ENCODE measurements at places on chromosomes 13 and 19.

DNA sequence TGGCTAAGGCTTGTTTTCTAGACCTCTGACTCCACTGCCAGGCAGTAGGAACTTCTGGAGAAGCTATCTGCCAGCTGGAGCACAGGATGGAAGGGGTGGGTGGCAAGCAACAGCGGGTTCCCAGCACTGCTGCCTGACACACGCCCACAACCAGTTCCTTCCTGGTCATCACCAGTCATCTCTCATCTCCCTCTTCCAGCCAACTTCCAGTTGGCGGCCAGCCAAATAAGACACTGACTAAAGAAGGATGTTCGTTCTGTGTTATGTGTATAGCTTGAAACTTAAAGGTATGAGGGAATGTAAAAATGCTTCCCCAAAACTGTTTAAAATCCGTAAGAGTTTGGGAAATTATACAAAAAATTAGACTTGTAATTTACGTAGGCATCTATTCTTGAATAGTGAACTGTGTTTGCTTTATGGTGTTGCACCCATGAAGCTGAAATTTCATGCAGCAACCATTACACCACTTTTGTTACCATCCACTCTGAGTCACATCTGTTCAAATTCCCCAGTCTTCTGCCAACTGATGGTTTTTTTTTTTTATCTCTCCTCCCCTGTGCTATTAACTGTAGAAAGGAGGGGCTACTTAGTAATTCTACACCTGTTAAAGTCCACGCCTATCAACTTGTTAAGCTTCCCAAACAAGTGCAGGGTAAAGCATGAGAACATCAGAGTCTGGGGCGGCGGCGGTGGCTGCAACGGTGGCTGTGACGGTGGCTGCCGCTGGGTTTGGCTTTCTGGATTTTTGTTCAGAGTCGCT is 86.2 kb upstream of the FRY start:
- DNase-seq: no peak

DNA sequence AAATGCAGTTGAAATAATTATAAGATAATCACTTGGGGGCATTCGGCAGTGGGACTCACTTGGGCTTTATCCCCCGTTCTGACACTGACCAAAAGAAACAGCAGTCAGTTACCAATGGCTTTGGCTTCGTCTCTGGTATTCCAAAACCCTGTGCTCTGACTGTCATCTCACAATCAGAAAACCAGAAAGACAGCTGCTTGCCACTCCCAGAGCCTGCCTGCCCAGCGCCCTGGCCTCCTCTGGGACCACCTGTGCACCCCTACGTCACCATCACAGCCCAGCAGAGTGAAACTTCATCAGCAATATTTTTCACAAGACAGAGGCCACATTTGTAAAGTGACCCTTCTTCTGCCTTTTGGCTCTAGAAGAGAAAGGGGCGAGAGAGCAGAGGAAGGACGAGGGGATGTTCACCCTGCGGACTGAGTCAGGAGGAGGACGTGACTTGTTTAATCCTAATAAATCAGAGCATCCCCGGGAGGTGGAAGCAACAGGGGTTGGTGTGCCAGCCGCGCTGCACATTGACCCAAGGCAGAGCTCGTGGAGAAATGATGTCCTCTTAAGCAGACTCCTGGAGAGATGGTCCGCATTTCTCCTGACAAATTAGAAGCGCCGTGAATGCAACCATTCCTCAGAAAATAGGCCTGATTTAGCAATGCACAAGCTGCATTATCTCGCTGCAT is 397.8 kb upstream of the ZNF507 start:
- DNase-seq: no peak

- no peak for DNase-seq
Observed at GRCh38 chr13:33913829-33914228, 95.9 kb downstream of the RFC3 start.

GRCh38 chr19:17246681-17247425 is 1.1 kb upstream of the NR2F6 start:
- DNase-seq: no peak

GRCh38 chr19:23802290-23802689 is 43.6 kb upstream of the ZNF681 start:
- DNase-seq: no peak

DNA sequence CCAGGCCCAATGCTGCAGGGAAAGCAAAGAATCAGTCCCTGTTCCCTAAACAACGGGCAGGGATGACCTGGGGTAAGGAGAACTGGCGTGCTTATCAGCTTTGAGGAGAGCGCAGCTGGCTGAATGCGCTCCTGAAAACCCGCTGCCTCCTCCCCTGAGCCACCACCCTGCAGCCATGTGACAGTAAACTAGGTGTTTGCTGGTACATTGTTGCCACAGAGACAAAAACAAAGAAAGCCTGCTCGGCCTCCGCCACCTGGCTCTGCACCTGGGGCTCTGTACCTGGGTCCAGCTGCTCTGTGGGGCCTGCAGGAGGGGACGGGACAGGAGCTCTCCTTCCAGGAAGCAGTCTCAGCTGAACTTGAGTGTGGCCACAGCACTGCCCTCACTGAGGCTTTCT is 21.8 kb downstream of the MCF2L start:
- DNase-seq: no peak

GRCh38 chr19:54138489-54139256 is 1.1 kb downstream of the CNOT3 start:
- no peak for DNase-seq

- DNase-seq: no peak
Observed at GRCh38 chr13:81872581-81872980, 1531.7 kb upstream of the SPRY2 start.

- DNase-seq: no peak
Observed at GRCh38 chr19:3056417-3057088, 5.7 kb downstream of the TLE5 start.

- DNase-seq: no peak
Observed at GRCh38 chr13:52652980-52653303, 306 bp downstream of the SUGT1 start.

DNA sequence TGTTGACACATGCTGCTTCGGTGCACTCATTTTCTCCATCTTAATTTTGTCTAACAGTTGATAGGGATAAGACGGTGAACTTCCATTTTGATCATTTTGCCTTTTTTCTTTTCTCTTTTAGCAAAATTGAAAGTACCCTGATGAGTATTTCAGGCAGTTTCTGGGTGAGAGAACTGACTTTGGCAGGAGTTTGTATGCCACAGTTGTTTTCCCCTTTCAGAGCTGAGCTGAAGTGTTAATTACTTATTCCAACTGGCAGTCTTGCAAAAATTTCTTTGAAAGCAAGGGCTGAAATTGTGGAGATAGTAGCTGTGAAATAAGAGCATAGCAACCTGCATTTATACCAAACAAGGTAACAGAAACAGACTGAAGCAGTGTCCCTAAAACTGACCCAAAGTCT is 180.2 kb downstream of the SLITRK5 start:
- no peak for DNase-seq

GRCh38 chr13:51364404-51365008 is 25.0 kb downstream of the SERPINE3 start:
- DNase-seq: no peak

DNA sequence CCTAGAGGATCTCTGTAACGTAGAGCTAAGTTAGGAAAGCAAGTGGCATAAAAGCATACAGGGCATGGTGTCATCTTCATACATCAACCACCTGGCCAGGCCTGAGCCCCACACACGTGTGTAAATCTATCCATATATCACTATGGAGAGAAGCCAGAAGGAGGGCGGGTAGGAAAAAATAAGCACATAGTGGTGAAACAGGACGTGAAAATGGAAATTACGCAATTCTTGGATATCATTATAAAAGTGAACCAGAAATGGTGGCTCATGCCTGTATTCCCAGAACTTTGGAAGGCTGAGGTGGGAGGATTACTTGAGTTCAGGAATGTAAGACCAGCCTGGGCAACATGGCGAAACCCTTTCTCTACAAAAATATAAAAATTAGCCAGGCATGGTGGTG is 43.4 kb downstream of the PDCD5 start:
- no peak for DNase-seq

DNA sequence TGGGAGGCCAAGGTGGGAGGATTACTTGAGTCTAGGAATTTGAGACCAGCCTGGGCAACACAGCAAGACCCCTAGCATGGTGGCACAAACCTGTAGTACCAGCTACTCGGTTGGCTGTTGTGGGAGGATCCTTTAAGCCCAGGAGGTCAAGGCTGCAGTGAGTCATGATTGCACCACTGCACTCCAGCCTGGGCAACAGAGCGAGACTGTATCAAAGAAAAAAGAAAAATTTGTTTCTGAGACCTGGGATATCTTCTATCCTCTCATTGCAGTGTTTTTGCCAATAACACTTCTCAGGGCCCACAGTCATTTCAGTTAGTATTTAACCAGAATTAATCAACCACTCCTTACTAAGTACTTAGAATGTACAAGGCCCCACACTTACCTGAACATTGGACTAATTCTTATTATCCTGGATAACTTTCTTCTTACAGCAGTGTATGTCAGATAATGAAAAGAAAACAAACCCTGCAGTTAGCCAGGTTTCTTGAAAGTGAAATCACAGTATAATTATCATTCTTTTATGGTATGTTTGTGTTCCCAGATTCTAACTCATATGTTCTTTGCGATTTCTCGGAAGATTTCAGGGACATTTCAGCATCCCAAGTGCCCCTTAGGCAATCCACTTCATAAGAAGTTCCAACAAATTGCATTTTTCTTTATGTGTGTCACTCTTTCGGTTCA is 75.6 kb upstream of the KLF5 start:
- DNase-seq: no peak
